ENCODE measurements at places on chromosomes 3 and 15.

DNA sequence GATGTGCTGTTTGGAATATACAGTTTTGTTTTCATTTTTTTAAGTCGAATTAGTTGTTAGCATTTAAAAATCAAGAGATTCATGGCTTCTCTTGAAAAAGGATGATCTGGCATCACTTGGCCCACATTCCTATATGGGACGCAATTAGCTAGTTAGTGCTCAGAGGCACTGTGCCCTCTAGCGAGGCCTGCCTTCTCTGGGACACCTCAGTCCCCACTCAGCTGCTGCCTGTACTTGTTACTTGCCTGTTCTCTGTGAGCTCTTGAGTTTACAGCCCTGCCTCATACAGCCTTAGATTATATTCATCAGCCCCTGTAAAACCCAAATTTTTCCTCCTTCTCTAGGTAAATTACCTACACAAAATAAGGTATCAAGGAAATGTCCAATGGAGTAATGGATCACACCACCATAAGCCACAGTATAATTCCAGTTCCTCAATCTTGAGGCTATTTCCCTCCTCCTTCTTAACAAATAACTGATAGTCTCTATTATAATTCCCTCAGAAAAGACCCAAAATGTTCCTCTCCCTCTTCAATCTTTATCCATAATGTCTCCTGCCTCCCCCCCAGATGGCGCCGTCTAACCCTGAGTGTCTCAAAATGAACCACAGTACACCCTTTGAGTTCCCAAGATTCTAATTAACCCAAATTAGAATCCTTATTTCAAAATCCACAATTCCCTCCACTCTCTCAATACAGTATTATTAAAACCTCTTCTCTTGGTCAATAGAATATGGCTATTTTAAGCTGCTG lies 2.7 kb downstream of the ZMAT3 start:
- DNase-seq = peak; percentile 48

DNA sequence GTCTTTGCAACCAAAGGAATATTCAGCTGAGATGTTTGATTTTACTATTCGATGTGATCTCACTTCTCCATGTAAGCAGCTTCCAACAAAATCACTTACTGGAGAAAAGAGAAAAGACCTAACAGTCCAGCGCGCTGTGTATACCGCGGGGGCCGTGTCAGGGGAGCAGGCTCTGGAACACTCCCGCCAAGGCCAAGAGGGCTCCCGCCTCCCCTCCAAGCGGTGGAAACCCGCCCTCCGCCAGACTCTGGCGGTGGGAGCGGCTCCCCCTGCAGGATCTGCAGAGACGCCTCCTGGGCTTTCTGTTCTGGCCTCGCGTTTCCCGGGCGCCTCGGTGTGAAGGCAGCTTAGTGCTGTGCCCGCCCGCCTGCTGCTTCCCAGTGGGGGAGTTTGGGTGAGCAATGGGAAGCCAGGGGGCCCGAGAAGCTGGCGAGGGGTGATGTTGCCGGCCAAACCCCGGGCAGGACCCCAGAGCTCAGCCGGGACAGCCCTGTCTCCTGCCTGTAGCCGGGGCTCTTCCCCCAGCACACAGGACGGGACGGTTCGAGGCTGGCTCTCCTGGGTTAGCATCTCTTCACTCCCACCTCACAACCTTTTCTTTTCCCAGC lies 36.3 kb downstream of the CHST14 start:
- DNase-seq = peak; percentile 76

- DNase-seq = peak; percentile 98
Observed at GRCh38 chr15:62060113-62060895, at the start of gene VPS13C. TSS of gene VPS13C (minus strand) at chr15:62060447. CDS start at chr15:62060374, 73 bp downstream.

DNA sequence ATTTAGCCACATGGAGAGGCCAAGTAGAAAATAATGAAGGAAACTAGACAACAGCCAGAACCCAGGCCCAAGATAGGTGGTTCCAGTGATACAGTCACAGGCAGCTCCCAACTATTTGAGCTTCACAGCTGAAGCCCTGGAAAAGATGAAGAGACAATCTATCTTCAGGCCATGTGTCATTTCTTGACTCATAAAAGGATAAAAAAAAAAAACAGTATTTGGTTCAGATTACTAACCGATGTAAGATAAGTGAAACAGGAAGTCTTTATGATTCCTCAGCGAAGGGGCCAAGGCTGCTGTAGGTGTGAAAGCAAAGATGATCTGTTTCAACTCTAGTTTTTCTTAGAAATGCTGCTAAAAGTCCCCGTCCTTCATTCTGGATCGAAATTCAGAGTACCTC lies 394.6 kb downstream of the ZNF385D start:
- no peak for DNase-seq

GRCh38 chr3:110646496-110646895 lies 425.1 kb upstream of the NECTIN3 start:
- no peak for DNase-seq

DNA sequence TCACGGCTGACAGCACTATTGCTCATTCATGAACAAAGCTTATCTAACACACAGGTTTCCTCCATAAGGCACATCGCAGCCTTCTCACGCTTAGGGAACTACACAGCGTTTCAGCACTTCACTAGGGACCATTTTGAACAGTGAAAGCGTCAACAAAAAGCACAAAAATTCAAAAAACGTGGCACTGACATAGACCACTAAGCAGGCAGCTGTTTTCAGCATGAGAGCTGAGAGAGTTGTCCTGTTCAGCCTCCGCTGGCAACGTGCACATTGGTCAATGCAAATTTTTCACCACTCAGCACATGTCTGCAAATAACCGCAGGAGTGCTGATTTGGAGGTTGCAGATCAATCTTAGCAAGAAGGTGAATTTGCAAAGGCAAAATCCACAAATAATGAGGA lies 109.2 kb downstream of the LRRK1 start:
- DNase-seq = no peak

GRCh38 chr15:72197460-72198355 lies at the start of gene GRAMD2A:
TSS of gene GRAMD2A (minus strand) at chr15:72197787.
- peak; percentile 64 for DNase-seq

DNA sequence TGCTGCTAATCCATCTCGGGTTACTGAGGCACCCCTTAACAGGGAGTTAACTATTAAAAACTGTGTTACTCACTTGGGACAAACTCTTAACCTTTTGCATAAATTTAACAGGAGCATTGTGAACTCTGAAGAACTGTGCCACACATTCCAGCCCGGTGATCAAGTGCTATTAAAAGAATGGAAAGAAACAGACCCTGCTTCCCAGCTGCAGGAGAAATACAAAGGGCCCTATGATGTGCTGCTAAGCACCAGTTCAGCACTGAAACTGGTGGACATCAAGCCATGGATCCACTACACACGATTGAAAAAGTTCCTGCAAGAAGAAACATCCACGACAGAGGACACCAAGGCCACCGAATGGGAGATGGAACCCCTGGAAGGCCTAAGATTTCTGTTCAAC lies 114.7 kb upstream of the PLCL2 start:
- no peak for DNase-seq

- no peak for DNase-seq
Observed at GRCh38 chr3:180617049-180617448, 15.1 kb downstream of the TTC14 start.

DNA sequence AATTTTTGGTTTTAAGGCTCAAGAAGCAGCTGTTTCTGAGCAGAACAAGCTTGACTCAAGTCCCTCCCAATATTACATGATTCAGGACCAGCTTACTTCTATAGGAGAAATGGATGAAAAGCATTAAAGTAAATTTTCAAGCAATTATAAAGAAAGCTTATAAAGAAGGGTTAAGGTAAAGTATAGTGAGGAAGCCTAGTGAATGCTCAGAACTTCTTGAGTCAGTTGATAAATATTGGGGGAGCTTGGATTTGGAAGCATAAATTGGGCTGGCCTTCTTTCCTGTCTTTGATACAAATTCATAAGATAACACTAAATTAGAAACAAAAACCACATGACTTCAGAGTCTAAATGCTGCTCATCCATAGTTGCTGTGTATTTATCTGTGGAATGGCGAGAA lies 156.0 kb downstream of the CHL1 start:
- no peak for DNase-seq

GRCh38 chr15:69941706-69942495 lies 155.8 kb downstream of the TLE3 start:
- no peak for DNase-seq

DNA sequence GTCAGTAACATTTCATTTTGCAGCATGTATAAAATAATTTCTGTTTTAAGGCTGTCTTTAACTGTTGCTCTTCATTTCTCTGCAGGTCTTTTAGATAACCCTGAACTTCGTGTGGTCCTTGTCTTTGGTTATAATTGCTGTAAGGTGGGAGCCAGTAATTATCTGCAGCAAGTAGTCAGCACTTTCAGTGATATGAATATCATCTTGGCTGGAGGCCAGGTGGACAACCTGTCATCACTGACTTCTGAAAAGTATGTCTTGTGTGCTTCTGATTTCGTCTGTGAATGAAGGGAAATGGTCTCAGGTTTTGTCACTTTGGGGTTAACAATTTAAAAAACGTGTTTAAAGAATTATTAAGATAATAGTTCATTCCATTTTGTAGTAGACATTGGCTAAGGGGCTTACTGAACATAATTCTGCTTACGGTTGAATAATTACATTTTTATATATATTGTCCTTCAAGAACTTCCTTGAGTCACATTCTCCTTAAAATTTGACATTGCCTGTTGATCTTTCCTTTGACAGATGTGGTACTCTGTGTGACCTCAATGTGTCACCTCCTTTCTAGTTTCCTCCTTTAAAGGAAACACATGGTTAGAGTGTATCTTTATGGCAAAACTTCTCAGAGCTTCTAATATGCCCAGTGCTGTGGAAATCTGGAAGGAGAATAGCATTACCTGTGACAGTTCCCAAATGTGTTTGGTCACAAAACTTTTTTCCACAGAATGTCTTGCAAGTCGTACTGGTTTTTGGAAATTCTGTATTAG lies 26.3 kb downstream of the FBXO22 start:
- DNase-seq = no peak

- no peak for DNase-seq
Observed at GRCh38 chr15:63945838-63946298, 100.4 kb downstream of the DAPK2 start.

- no peak for DNase-seq
Observed at GRCh38 chr3:53079147-53079546, 33.3 kb upstream of the SFMBT1 start.

GRCh38 chr3:11953350-11953749 lies 50.8 kb upstream of the SYN2 start:
- DNase-seq = no peak

DNA sequence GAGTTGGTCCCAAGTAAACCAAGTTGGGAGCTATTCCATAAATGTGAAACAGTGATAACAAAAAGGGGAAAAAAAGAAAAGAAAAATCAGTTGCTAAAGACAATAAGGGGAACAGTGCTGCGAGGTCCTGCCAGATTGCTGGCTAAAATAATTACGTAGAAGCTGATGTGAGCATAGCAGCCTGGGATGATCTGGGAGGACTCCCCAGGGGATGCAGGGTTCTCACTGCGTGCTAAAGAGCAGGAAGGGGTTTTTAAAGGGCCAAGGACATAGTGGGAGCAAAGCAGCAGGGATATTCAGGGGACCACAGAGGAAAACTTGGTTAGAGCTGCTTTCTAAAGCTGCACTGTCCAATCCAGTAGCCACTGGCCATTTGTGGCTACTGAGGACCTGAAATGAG lies 133.0 kb upstream of the UMPS start:
- DNase-seq = no peak

- no peak for DNase-seq
Observed at GRCh38 chr3:159732172-159733111, 256.2 kb upstream of the IL12A start.

GRCh38 chr15:96222981-96223380 lies 107.5 kb upstream of the NR2F2 start:
- no peak for DNase-seq

- DNase-seq = no peak
Observed at GRCh38 chr15:48435321-48435720, 104.1 kb downstream of the DUT start.

DNA sequence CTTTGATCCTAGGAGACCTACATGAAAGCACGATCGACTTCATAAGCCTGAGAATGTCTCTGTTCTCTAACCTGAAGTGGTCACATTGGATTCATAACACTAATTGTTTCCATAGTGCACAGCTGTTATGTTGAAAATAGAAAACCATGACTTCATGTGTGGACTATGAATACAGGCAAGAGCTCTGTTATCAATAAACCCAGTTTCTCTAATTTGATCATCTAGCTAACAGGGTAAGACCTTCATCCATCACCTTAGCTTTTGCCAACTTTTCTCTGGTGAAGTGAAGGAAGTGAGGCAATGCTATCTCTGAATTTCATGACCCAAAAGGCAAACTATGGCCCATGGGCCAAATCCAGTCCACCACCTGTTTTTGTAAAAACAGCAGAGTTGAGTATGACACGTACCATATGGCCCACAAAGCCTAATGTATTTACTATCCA lies 27.2 kb downstream of the ABI3BP start:
- no peak for DNase-seq

DNA sequence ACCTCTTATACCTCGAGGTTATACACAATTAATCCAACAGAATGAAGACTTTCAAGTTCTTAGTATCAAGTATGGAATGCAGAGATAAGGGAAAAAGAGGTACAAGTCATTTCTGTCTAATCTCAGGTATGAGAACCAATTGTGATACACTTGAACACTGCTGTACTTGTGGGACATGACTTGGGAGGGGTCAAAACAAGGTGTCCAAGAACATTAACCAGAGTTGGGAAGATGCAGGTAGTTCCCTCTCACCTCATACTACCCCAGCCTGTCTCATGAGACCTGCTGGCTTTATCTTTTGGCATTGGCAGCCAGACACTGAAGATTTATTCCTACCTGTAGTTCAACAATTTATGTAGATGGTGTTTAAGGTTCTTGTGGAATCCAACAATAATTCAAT lies 209.7 kb downstream of the NR1D2 start:
- no peak for DNase-seq

- no peak for DNase-seq
Observed at GRCh38 chr3:100198579-100199269, 62.1 kb upstream of the TBC1D23 start.

DNA sequence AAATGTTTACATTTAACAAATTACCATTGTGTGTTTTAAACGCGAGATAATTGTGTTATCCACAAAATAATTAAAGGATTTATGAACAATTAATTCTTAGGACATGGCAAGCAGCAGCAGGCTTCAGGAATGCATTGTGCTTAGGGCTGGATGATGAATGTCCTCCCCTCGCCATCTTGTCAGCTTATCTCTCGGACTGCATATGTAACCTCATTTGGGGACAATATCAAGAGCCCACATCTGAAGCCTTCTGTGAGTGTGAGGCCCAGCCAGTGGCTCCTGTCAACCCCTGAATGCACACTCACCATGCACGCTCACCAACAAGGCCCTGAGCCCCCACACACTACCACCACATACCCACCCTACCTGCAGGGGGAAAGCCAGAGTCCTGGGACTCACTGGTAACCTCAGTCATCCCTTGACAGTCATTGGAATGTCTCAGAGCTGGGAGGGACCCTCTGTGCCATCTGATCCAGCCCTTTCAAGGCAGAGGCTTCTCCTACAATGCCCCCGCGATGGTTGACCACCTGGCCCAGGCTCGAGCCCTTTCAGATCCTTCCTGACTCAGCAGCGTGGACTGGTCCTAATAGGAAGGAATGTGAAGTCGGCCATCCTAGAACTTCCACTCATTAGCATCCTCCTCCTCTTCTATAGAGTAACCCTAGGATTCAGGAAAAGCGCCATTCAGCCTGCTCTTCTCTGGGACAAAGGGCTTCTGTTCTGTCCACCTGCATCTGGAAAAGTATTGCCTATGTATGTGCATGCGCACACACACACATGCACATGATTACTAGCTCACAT lies 38.2 kb downstream of the MRPL46 start:
- DNase-seq = no peak

GRCh38 chr3:131142580-131142979 lies 115.9 kb downstream of the NEK11 start:
- no peak for DNase-seq

- DNase-seq = peak; percentile 23
Observed at GRCh38 chr3:56867671-56868070, 65.9 kb upstream of the ARHGEF3 start.

- no peak for DNase-seq
Observed at GRCh38 chr3:138010273-138010590, 267 bp downstream of the CLDN18 start.

Measured in suppressor macrophage treated with lipopolysaccharide for 1 hour (primary cell).